ENCODE measurements at places on chromosomes 5 and 9. TPM values are rescaled to one million over a fixed set of nuclear protein-coding genes. Genes with fewer than 3 reads are reported as not detected.

The SLC27A4 gene
- 12.3 TPM for total RNA-seq

The LCNL1 gene
- 4.9 TPM for total RNA-seq

The TSSK1B gene
- not detected for total RNA-seq

The FBP1 gene
- 17.0 TPM for total RNA-seq

The SYK gene
- total RNA-seq: 75.5 TPM

The PCDHGA2 gene
- total RNA-seq: not detected

The NME5 gene
- not detected for total RNA-seq

The PTPN3 gene
- total RNA-seq: not detected

The OMD gene
- not detected for total RNA-seq

The WNT8A gene
- not detected for total RNA-seq

The IFNA2 gene
- not detected for total RNA-seq

Measured in natural killer cell (primary cell).